ENCODE measurements at places on chromosomes 12 and 14.

DNA sequence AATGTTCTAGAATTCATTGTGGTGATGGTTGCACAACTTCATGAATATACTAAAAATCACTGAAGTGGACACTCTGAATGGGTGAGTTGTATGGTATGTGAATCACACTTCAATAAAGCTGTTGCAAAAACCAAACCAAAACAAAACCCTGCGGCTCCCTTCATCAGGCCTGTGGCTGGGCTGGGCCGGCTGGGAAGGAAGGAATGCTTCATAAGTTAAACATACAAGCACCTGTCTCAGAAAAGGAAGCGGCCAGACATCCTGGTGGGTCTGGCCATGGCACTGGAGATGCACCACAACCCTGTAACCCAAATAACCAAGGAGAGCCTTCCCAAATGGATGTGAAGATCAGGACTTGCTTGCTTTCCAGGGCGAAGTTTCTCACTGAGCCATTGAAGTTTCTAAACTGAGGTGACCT is 34.9 kb downstream of the TTC7B start:
- DNase-seq = no peak

DNA sequence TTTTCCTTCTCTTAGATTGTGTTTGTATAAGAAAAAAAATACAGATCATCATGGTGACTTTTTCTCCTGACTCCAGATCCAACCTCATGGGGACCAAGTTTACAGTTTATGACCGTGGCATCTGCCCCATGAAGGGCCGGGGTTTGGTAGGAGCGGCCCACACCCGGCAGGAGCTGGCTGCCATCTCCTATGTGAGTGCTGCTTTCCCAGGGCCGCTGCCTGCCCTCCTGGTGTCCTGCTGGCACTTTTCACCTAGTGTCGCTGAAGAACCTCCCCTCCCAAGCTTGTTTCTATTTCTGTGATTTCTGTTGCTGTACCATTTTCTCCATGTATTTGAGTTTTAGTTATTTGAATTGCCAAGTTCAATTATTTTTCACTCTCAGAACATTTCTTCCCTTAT is 24.8 kb upstream of the TEAD4 start:
- DNase-seq = no peak

GRCh38 chr12:674272-674781 is 11.1 kb upstream of the NINJ2 start:
- no peak for DNase-seq

- DNase-seq = no peak
Measured at GRCh38 chr12:93167331-93167730, 210.4 kb upstream of the NUDT4 start.

GRCh38 chr12:46458500-46459102 is 86.0 kb upstream of the SLC38A2 start:
- no peak for DNase-seq

DNA sequence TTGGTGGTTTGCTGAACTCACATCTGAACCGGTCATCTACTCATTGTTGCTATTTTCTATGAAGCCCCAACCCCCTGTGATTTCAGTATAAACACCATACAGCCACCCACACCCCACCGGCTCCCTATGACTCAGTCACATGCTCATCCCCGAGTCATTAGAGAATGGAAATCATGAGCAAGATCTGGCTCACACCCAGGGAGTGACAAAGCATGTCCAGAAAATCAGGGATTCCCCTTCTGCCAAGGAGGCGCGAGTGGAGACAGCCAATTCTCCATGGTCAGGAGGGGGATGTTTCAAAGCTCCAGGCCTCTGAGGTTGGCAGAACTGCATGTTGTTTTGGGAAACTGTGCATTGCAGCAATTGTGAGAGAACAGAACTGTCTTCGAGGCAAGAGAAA is 657.5 kb upstream of the TBX3 start:
- DNase-seq = no peak

DNA sequence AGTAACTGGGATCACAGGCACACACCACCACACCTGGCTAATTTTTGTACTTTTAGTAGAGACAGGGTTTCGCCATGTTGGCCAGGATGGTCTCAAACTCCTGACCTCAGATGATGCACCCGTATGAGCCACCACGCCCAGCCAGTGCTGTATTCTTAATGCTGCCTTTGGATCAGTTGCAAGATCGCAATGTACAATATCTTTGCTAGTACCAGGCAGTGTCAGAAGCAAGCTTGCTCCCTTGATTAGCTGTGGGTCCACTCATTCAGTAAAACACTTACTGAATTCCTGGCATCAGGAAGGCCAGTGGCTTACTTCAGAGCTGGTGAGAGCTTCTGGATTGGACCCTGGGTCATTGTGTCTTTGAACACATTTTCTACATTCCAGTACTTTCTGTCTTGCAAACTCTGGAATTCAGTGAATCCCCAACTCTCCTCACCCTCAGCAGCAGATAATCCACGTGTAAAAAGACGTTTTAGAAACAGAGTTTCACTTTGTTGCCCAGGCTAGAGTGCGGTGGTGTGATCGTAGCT is 1183.7 kb downstream of the AACS start:
- DNase-seq = peak; percentile 7

DNA sequence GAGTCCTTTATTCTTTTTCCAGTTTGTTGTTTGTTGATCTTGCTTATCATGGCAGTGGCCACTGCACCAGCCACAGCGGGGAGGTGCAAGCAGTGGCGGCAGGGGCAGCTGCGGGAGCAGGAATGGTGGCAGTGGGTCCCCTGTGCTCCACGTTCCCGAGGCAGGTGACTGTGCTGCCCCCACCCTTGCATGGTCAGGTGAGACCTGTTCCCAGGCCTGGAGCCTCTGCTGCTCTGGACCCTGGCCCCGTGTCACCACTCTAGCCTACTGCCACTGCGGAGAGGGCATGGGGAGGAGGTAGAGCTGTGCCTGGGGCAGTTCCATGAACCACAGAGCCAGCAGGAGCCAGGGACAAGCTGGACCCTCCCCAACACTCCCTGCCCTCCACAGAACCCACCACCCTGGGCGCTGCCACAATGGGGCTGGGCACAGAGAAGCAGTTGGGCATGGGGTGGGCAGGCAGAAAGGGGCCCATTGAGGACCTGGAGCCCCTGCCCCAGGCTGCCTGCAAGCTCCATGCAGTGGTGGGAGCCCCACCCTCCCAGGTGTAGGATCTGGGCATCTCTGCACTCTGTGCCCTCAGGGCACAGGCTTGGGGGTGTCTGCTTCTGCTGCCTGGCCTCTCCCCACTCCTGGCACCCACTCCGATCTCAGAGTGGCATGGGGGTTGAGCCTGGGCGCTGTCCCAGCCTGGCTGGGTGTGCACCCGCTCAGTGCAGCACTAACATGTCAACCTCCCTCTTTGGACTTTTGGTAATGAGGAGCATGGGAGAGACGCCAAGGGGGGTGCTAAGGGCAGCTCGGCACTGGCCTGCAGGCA is 23.1 kb upstream of the WDR20 start:
- DNase-seq = no peak

DNA sequence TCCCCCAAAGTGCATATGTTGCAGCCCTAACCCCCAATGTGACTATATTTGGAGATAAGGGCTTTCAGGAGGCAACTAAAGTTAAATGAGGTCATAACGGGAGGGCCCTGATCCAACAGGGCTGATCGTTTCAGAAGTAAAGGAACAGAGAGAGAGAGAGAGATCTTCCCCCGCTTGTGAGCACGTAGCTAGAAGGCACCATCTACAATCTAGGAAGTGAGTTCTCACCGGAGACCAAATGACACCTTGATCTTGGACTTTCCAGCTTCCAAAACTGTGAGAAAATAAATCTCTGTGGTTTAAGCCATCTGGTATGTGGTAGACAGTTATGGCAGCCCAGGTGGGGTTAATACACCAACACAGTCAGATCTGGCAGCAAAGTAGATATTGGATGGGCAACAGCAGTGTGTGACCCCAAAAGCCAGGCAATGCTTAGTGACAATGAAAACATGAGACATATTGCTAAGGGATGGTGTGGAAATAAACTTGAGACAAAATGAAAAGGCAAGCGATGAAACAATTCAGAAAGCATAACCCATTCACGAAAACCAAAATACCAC is 147.2 kb upstream of the GSC start:
- no peak for DNase-seq

DNA sequence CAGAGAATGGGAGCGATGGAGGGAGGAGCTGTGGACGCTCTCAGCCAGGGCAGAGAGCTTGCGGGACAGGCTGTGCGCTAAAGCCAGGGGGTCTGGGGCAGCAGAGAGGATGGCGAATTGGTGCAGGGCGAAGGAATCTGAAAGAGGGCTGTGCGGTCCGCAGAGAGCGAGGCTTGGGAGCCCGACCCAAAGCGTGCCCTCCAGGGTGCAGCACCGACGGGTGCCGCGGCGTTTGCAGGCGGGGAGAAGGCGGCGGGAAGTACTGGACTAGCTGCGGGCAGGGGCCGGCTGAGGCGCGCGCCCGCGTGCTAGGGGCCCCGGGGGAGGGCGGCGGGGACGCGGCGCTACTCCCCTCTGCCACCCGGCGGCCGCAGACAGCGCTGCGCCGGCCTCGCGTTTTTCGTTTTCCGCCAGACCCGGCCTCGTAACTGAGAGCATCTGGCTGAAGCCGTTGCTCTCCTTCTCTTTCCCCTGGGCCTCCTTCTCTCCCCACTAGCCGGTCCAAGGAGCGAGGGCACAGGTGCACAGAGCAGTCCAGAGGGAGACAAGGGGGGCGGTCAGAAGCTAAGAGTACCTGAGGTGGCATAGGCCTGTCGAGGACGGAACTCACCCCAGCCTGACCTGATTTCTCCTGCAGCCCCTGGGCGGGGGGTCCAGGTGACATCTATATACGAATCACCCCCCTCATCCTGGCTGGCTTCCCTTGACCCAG is 24.9 kb downstream of the SLC6A12 start:
- peak; percentile 93 for DNase-seq

DNA sequence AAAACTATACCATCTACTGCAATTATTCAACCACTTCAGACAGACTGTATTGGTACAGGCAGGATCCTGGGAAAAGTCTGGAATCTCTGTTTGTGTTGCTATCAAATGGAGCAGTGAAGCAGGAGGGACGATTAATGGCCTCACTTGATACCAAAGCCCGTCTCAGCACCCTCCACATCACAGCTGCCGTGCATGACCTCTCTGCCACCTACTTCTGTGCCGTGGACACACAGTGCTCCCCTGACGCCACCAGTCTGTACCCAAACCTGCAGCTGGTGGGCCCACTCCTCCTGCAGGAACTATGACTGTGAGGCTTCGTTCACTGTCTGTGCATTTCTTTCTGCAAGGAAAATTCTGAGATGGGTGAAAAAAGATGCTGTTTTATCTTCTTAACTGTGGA is 284.7 kb downstream of the DAD1 start:
- no peak for DNase-seq

DNA sequence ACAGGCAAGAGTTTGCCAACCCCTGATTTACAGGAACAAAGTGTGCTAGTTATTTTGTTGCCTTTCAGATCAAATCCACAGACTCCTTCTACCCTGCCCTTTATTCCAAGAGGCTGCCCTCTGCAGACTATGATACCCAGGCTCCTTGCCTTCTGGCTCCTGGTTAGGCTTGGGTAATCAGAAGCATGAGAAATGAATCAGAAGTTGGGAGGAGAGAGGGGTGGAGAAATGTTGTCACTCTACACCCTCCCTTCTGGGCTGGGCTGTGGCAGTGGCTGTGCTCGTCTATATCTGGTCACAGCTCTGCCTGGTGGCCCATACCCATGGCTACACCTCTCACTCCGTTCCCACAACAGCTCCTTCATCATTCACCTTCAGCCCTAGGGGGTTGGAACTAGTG is 204.6 kb upstream of the PLXNC1 start:
- no peak for DNase-seq

DNA sequence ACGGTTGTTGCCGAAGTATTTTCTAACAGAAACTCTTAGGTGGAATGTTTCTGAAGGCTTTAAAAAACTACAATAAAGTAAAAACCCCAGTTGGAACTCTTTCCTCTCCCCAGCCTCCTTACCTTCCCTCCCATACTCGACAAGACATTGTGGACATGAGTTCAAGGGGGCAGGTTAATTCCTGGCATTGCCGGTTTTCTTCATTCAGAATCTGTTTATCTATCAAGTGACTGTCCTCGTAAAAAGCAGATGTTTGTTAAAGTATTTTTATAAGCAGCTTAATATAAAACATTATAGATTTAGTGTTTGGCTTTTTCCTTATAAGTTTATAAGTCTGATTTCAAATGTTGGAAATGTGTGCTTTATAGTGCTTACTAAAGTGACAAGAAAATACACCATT is 30.7 kb downstream of the PARP11 start:
- no peak for DNase-seq

DNA sequence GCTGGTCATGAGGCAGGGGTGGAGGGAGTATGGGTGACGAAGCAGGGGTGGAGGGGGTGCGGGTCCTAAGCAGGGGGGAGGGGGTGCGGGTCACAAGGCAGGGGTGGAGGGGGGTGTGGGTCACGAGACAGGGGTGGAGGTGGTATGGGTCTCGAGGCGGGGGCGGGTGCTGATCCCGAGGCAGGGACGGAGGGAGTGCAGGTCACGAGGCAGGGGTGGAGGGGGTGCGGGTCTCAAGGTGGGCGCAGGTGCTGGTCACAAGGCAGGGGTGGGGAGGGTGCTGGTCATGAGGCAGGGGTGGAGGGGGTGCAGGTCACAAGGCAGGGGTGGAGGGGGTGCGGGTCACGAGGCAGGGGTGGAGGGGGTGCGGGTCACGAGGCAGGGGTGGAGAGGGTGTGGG is 56.5 kb downstream of the ITPK1 start:
- no peak for DNase-seq

DNA sequence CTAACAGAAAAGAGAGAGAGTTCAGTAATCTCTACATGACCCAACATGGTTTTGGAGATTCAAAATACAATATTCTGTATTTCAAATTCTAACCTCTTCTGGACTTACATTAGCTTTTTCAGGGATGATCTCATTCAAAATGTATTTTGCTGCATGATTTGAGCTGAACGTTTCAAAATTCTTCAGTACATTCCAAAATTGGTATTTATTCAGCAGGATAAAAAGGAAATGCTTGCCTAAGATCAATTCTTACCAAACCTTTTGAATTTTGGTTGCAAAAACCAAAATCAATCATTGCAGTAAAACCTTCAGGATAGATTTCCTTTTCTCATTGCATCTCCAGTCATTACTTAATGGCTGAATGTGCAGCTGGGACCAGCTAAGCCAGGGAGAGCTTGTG is 1761.3 kb upstream of the SEL1L start:
- no peak for DNase-seq

DNA sequence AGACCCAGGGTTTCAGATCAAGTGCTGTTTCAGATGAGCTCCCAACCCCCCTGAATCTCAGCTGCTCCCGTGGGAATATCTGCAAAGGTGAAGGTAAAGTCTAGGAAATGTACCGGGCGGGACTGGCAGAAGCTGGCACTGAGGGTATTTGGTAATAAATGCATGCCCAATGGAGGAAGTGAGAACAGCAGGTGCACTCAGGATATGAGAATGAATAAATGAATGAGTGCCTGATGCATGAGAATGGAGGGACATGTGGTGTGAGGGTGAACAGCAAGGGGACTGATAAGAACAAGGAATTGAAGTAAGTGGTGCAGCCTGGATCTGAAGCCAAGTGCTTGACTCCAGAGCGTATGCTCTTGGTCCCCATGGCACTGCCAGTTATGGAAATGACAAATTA is 11.6 kb downstream of the RAPGEF3 start:
- DNase-seq = no peak

- DNase-seq = no peak
Measured at GRCh38 chr12:33654313-33654712, 214.7 kb upstream of the SYT10 start.

GRCh38 chr14:50892255-50892654 is 20.4 kb downstream of the ABHD12B start:
- no peak for DNase-seq

- DNase-seq = no peak
Measured at GRCh38 chr12:12999271-12999958, 650 bp downstream of the HEBP1 start.

Measured in posterior cingulate gyrus (tissue), 11 donors.